Stimulated activated CD4-positive, alpha-beta T cell treated with anti-CD3 and anti-CD28 coated beads, Interleukin-4, amount 100 ng/mL, for 1 hour (primary cell): ENCODE measurements at places on chromosomes 4 and X.

GRCh38 chr4:56086561-56086960 lies 137.8 kb downstream of the CEP135 start:
- no peak for DNase-seq

- DNase-seq = no peak
These were observed 161.3 kb downstream of the FNIP2 start for GRCh38 chr4:158929939-158930638.

DNA sequence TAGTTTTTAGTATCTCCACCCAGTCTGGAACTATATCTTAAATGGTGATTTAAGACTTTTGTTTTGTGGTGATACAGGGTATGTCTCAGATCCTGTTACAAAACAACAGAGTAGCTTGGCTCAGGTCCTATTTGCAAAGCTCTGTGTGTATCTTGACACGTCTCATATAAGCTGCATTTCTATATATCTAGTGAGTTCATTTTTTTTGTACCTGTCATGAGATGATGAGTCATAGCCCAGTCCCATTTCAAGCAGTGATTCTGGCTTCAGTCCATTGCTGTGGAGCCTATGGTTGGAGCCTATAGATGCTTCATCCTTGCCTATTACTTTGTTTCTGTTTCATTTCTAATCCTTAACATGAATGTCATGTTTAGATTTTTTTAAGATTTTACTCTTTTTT lies 23.0 kb downstream of the GRXCR1 start:
- no peak for DNase-seq

DNA sequence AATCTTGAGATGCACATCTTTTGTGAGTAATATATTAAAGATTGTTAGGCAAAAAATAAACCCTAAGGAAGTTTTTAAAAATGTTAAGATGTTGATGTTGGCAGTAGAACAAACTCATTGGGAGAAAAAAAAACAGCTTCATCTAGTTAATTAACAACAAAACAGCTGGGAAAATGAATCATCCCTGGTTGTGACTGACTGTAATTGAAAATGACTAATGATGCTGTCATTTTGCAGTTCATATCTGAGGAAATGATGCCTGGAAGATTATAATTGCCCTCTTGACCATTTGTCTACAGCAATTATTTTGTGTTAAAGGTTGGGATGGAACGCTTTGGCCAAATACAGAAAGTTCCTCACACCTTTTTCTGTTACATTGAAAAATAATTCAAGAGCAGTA lies 760.4 kb upstream of the FTHL17 start:
- no peak for DNase-seq

DNA sequence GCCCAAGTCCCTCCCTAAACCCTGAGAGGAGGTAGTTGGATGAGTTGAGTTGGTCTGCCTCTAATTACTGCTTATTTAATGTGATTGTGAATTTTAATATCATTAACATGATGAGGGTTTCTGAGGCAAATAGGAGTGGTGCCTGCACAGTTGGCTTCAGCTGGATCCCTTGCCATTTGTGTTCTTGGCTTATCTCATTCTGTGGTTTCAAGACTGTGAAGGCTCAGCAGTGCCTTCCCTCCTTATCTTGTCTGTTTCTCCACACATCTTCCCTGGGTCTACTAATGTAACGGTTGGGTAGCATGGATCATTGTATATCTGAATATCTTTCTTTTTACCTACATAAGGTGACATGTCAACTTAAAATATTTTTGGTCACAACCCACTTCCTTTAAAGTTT lies 1.6 kb upstream of the SLC10A4 start:
- no peak for DNase-seq

DNA sequence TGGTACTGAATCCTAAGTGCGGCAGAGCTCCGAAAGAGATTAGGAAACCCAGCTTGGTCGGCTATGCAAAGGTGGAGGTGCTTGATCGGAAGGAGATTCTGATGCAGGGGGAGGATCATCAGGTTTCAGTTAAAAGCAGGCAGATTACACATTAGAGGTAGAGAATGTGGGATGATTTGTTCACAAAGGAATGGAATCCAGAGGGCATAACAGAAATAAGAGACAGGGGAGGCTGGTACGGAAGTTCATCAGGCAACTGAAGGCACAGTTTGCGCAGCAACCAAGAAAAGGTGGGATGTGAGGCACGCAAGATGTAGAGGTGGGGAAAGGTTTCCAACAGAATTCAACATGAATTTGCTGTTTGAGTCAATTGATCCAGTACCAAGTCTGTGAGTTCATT lies 424 bp upstream of the ZNF330 start:
- DNase-seq = no peak

DNA sequence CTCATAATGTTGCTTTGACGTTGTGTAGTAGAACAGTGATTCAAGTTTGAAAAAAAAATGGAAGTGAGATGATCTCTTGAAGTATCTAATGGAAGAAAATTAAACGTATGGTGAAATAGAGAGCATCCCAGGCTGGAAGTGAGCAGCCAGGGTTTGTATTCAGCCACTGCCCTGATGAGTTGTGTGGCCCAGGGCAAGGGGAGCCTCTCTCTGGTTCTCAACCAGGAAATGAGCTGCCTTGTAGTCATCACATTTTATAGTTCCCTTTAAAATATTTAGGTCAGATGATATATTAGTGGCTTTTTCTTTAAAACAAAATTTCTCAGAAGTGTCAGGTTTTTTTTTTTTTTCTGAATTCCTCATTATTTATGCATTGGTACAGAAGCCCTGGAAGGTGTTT lies 150.3 kb downstream of the GPAT3 start:
- DNase-seq = no peak

DNA sequence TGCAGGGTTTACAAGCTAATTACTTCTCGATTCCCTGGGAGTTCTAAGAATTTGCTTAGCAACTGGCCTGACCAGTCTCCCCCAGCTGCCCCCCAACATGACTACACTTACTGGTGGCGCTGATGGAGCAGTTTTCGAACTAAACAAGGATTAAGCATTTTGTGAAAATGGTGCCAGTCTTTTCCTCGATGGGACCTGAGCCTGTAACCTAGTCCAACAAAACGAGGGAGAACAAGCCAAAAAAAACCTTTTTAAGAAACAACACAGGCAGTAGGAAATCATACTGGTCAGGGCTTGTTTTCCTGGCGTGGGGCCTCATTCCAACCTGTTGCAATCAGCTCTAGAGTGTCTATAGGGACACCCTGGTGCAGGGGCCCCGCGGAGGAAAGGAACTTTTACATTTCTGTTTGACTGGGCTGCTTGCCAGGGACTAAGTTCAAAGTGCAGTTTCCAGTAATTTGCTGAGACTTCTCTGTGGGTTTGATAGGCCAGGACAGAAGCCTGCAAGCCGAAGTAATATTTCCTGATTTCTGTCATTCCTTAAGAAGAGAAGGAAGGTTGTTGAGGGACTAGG lies 158.7 kb downstream of the SPRY1 start:
- no peak for DNase-seq

- no peak for DNase-seq
These were observed 35.7 kb downstream of the PACRGL start for GRCh38 chr4:20735931-20736330.

- DNase-seq = no peak
These were observed 331.2 kb downstream of the PAPSS1 start for GRCh38 chr4:107388736-107389274.

- DNase-seq = no peak
These were observed 677 bp upstream of the CENPC start for GRCh38 chr4:67546004-67546356.
